ELR (cell line): ENCODE measurements at places on chromosomes 16 and 17.
A peak's percentile ranks its signal among the peaks of the same experiment; 100 is the strongest.

DNA sequence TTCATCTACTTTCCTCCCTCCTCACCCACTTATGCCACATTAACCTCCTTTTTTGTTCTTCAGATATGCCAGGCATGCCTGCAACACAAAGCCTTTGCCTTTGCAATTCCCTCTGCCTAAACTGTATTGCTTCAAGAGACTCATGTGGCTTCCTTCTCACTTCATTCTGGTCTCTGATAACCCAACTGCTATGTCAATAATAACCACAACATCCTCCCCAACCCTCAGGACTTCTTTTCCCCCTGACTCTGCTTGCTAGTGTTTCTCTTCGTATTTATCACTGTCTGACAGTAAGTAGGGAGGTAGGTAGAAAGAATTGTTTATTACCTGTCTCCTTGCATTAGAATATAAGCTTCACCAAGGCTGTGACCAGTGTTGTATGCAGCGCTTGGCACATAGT is 22.4 kb downstream of the RBL2 start:
- no peak for DNase-seq

GRCh38 chr16:52621651-52622050 is 74.7 kb upstream of the TOX3 start:
- no peak for DNase-seq

DNA sequence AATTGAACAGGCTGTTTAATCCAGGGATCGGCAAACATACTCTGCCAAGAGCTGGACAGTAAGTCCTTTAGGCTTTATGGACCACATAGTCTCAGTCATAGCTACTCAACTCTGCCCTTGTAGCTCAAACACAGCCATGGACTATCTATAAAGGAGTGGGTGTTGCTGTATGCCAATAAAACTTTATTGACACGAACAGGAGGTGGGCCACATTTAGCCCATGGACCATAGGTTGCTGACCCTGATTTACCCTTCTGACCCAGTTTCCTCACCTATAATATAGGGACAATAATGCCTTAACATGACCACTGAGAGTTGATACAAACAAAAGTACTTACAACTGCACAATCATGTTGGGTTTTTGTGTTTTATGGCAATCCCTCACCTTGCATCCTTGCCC is 257.0 kb upstream of the SDK2 start:
- DNase-seq: no peak

DNA sequence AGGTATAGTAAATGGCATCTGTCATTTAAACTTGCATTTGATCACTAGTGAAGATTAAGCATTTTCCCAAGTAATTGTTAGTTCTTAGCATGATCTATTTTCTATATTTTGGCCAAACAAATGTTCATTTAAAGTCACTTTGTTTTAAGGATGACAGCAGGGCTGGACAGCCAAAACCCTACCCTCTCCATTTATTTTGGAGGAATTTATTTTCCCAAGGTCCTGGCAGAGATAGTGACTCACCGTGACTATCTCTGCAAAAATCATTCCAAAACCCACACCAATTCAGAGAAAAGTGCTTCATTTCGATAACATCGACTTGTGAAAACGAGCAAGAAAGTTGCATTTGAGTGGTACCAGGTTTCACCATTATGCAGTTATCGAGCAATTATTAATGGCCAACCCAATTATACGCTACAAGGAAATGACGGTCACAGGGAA is 665 bp upstream of the AKAP1 start:
- no peak for DNase-seq

DNA sequence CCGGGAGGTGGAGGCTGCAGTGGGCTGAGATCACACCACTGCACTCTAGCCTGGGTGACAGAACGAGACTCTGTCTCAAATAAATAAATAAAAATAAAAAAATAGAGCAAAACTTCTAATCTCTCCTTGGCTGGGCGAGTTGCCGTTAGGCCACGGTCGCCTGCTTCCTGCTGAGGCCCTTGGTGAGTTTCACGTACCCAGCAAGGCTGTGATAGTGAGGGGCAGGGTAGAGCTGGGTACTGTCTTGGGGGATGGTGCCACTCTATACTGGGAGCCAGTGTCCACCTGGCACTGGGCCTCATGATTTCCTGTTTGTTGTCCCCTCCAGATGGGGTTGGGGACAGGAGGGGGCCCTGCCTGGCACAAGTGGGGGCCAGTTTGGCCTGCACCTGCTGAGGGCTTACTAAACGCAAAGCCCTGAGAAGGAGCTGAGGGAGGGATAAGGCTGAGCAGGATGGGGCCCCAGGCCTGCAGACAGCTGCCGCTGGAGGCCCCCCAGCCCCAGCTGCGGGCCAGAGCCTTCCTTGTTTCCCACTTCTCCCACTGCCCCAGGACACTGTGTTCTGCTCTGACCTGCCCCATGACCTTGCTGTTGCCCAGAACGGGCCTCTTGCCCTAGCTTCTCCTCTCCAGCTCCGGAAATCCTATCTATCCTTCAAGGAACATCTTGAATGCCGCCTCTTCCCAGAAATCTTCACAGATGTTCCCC is 25.4 kb downstream of the GJD3 start:
- no peak for DNase-seq

DNA sequence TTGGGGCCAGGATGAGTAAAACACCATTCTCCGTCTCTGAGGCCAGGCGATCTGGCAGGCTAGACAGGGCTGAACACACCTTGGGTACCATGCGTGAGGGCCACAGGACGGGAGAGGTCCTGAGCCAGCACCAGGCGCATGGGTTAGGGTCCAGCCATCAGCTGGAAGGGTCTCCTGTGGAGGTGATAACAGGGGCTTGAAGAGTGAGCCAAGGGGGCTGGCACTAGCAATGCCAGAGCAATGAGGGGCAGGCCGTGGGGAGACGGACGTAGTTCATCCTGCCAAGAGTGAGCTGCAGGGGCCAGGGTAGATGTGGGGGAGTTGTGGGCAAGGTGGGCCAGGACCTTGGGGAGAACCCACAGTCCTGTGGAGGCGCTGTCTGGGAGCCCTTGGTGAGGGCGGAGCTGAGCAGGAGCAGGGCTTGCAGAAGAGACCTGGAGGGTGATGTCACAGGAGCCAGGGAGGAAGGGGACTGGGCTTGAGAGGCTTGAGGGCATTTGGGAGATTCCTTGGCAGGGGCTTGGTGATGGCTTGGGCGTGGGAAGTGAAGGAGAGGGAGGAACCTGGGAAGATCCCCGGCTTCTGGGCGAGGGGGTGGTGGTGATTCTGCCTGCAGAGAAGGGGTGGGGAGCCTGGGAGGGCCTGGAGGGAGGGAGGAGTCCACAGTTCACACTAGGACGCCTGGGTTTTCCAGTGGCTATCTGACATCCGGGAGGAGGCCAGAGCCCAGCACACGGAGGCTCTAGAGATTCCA is 6.3 kb upstream of the NPTX1 start:
- no peak for DNase-seq

DNA sequence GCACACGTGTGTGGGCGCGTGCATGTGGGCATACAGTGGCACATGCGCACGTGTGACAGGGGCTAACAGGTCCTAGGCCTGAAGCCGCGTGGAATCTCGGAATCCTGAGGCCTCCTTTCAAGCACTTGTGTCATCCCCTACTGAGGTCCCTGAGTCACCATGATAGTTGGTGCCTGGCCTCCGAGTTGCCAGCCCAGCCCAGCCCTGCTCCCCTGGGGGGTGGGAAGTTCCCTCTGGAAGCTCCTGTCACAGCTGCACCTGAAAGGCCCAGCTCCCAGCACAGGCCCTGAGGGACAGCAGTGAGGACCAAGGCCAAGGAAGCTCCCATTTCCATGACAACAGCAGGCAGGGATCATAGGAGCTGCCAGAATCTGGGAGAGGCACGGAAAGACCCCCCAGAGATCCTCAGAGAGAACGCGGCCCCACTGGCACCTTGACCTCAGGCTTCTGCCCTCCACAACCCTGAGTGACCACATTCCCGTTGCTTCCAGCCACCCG is 35.4 kb upstream of the ENPP7 start:
- DNase-seq: no peak

- DNase-seq: no peak
These were observed 27.1 kb upstream of the VWA3A start for GRCh38 chr16:22065252-22065651.

DNA sequence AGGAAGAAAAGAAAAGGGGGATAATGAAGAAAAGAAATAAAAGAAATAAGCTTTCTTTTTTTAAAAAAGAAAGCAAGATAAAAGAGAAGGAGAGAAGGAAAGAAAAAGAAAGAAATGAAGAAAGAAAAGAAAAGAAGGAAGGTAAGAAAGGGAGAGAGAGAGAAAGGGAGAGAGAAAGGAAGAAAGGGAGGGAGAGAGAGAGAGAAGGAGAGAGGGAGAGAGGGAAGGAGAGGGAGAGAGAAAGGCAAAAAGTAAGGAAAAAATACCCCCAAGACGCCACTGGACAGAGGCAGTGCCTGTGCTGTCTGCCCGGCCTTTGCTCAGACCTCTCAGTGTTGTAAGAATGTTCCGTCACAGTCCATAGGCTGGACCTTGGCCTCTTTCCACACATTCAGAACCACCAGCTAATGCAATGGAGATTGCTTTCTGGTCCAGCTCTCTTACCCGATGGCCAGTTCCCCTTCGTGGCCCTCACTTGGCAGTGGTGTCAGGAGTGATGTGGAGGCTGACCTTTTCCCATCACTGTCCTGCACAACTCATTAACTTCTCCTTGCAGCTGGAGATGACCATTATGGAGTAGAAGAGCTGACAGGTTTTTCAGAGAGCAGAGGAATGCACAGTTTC is 14.3 kb upstream of the HNF1B start:
- no peak for DNase-seq

DNA sequence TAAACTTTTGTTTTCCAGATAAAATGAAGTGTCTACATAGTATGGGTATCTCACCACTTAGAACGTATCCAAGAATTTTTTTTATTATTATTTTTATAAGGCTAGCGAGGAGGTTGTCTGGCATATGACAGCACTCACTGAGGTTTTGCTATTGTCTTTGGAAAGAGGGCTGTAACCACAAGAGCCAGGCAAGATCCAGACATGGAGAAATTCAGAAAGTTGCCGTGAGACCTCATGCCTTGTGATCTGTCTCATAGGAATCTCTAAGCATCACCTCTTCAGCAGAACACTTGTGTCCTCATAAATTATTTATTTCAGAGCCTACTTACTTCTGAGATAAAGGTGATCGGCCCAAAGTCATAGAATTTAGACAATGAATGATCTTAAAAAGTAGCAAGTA is 410.8 kb downstream of the CDH11 start:
- no peak for DNase-seq

- no peak for DNase-seq
These were observed 233.2 kb downstream of the ZNF423 start for GRCh38 chr16:49622421-49623402.

DNA sequence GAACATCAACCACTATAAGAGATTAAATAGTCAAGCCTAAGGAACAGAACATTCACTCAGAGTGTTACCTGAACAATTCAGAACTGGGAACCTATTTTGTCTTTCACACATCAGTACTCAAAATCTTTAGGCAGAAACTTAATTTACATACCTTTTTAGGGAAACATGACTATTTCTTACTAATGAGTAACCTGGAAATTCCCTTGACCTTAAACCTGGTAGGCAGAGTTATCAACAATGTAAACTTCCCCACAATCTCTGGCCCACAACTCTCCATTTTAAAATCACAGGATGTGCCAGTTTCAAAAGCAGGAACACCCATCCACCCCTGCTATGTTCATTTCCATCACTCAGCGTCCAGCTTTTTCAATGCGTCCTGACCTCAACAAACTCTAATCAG is 132.9 kb upstream of the ANKFN1 start:
- DNase-seq: no peak

GRCh38 chr16:84847564-84848355 is 28.0 kb downstream of the CRISPLD2 start:
- no peak for DNase-seq

GRCh38 chr17:43360376-43360738 is 38.4 kb upstream of the ARL4D start:
- peak; percentile 95 for DNase-seq

DNA sequence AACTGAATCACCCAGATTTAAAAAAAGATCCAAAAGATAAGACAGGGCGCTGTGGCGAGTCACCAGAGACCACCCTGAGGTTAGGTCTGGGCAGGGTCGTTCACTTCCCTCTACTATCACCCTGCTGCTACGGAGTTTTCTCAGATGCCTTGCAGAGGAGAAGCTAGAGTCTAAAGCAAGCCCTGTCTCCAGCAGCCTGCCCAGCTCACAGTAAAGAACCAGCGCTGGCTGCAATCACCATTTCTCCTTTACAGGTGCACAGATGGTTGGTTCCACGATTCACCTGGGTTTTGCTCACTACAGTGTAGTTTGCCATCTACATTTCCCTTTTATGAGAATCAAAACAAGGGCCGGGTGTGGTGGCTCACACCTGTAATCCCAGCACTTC is 71.3 kb downstream of the SRCIN1 start:
- no peak for DNase-seq

- DNase-seq: no peak
These were observed 64.9 kb downstream of the IRF8 start for GRCh38 chr16:85963753-85964285.

GRCh38 chr17:3993493-3994220 is 29.4 kb upstream of the ATP2A3 start:
- no peak for DNase-seq

DNA sequence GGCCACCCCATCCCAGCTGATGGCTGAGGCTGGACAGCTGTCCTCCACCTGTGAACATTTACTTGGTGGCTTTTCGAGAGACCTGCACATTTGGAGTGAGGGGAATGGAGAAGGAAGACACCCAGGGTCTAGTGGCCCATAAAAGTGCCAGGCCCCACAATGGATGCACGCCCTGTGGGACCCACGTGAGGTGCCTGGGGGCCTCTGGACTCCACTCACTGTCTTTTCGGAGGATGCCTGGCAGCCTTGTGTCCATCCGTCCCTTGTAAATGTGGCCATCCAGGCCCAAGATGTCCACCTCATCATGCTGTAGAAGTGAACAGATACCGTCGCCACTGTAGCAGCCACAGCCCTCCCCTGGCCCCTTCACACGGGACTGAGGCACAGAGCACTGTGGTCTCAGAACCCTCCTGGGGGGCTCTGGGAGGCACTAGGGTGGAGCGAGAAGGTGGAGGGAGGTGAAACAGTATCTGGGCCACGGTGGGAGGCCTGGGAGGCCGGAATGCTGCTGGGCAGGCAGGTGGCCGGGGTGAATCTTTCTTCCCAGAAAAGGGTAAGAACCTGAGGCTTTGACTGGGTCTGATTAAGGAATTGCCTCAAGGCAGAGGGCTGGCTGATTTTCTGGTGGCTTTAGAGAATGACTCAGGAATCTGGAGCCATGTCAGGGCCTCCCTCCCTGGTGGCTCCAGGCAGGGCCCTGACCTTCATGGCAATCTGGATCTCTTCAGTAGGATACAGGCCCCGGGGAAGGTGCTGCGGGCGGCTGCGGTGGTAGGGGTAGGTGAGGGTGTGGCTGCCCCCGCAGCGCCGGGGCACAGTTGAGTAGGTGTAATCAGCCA is 11.5 kb downstream of the UBALD2 start:
- peak; percentile 72 for DNase-seq

- no peak for DNase-seq
These were observed 40.8 kb downstream of the SCNN1G start for GRCh38 chr16:23223368-23223767.
